Activated T-cell treated with anti-CD3 and anti-CD28 coated beads for 24 hours (primary cell): ENCODE measurements at places on chromosomes 2 and 18.

GRCh38 chr2:180539541-180539940 lies 440.9 kb upstream of the UBE2E3 start:
- DNase-seq = no peak

- no peak for DNase-seq
These were observed 138.2 kb downstream of the VAPA start for GRCh38 chr18:10051877-10052631.

DNA sequence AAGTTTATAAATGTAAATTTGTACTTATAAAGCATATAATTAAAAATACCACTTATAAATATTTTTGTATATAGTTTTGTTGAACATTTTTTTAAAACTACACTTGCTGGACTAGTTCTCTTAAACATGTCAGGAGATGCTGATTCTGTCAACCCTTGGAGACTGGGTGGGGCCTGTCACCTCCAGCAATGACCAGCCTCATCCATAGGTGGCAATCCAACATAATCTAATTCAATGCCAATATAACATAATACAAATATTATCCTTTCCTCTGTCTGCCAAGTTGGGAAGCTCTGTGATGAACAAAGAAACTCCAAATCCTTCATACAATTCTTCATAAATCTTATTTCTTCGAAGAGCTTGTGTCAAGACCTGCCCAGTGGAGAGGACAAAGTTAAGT lies 140.4 kb downstream of the RBMS1 start:
- DNase-seq = no peak

GRCh38 chr18:74748809-74749208 lies 151.1 kb downstream of the ZNF407 start:
- DNase-seq = no peak

GRCh38 chr18:23617412-23618014 lies 31.2 kb upstream of the NPC1 start:
- DNase-seq = no peak

DNA sequence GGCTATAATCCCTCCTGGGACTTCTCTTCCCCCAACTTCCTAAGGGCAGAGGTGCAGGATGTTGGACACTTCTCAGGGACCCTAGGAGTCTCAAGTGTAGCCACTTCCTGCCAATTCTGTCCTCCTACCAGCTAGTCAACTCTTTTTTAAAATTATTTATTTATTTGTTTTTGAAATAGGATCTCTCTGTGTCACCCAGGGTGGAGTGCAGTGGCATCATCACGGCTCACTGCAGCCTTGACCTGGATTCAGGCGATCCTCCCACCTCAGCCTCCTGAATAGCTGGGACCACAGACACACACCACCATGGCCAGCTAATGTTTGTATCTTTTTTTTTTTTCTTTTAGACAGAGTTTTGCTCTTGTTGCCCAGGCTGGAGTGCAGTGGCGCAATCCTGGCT lies 11.5 kb downstream of the SFTPB start:
- DNase-seq = no peak
